ENCODE measurements at places on chromosomes 1 and 21. TPM values are rescaled to one million over a fixed set of nuclear protein-coding genes. Genes with fewer than 3 reads are reported as not detected.

DNA sequence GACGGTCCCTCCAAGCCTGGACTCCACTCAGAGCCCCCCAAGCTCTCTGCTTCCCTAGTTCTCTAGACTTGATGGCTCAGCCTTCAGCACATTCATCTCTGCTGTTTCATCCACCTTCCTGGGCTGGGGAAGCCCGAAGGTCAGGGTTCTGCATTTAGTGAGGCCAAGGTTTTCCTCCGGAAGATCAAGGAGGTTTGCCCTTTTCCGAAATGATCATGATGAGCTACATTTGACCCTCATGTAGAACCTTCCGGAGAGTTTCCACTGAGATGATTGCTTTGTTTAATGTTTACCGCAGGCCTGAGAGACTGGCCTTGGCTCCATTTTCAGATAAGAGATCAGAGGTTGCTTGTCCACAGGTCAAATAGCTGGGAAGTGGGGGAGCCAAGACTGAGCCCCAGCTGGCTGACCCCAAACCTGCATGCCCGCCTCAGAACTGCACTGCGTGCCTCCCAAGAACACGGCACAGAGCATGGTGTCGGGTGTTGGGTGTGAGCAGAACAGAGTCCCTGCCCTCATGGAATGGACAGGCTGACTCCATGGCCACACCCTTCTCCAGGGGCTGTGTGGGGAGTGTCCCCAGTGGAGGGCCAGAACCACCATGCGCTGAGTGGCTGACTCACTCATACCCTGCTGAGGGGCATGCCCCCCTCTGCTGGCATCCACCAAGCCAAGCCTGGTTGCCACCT lies 200.8 kb upstream of the TMEM51 start:
- no peaks in the 10 kb centered on the region for H3K4me1 ChIP-seq
- H3K36me3 ChIP-seq = no peaks in the 10 kb centered on the region
- no peaks in the 10 kb centered on the region for H3K27me3 ChIP-seq
- no peak overlapping the region for H3K27ac ChIP-seq
- no peak overlapping the region for H3K4me3 ChIP-seq

DNA sequence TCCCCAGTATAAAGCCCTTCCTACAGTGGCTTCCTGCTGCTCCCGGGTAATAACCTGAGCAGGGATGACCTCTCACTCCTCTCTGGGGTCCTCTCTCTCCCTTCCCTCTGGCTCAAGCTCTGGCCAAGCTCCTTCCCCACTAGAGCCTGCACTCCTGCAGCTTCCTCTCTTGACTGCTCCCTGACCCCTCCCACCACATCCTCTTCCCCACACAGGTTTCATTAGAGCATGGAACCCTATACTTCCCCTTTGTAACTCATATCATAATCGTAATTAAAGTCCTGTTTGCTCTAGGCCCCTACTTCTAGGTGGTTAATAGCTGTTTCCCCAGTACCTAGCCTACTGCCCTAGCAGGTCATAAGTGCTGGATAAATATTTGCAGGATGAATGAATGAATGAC lies 146.2 kb downstream of the C1orf21 start:
- no peaks in the 10 kb centered on the region for H3K4me1 ChIP-seq
- DNase-seq = no peak
- H3K36me3 ChIP-seq = no peaks in the 10 kb centered on the region
- no peak overlapping the region for H3K27ac ChIP-seq
- no peaks in the 10 kb centered on the region for H3K27me3 ChIP-seq

Gene OR14K1
- total RNA-seq = not detected

Gene FAM167B
- total RNA-seq = 4.8 TPM

GRCh38 chr1:47578721-47579419 lies 141.0 kb downstream of the FOXD2 start:
- H3K36me3 ChIP-seq = no peaks in the 10 kb centered on the region
- H3K4me1 ChIP-seq = peaks cover 14% of the 10 kb centered on the region
- DNase-seq = peak; percentile 50
- H3K27ac ChIP-seq = peak overlapping the region; percentile 66

DNA sequence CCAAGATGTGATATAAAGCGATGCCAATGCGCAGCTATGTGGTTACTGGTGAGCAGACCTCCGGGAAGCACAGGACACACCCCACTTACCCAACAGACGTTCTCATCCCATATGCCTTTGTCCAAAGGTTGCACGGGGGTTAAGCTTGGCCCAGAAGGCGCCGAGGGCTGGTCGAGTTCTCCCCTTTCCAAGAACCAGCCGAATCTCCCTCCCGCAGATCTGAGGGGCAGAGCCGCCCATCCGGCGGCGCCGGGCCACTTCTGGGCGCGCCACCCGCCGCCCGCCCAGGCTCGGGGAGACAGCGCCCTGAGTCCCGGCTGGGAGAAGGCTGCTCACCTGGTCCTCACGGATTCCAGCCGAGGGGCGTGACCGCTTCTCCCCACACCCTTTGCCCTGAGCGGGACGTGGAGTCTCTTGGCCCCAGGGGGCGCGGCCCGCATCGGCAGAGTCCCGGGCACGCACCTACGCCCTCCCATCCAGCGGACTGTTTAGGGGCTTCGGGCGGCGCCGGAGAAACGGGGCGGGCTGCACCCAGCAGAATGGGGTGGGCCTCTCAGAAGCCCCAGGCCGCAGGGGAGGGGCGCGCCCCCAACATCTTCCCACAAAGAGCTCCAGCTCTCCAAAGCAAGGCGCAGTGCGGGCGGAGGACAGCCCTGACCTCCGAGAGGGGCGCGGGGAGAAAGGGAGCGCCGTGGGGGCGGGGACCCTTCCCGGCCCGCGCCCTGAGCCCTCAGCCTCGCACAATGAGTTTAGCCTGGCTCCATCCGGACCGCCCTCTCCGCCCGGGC lies 615 bp downstream of the GPR161 start:
- H3K27me3 ChIP-seq = no peaks in the 10 kb centered on the region
- peak overlapping the region; percentile 63 for H3K4me3 ChIP-seq
- H3K27ac ChIP-seq = peak overlapping the region; percentile 70
- no peak for DNase-seq
- H3K4me1 ChIP-seq = peaks cover 13% of the 10 kb centered on the region
- no peaks in the 10 kb centered on the region for H3K36me3 ChIP-seq

GRCh38 chr1:97943354-97943753 lies 22.5 kb upstream of the DPYD start:
- no peak for DNase-seq
- no peak overlapping the region for H3K4me3 ChIP-seq
- H3K36me3 ChIP-seq = no peaks in the 10 kb centered on the region
- H3K4me1 ChIP-seq = no peaks in the 10 kb centered on the region

GRCh38 chr21:34158866-34159835 lies 85.8 kb downstream of the MRPS6 start:
- no peaks in the 10 kb centered on the region for H3K27me3 ChIP-seq
- no peak overlapping the region for H3K4me3 ChIP-seq
- no peaks in the 10 kb centered on the region for H3K36me3 ChIP-seq

- H3K27me3 ChIP-seq = no peaks in the 10 kb centered on the region
- no peaks in the 10 kb centered on the region for H3K36me3 ChIP-seq
- peaks cover 35% of the 10 kb centered on the region for H3K4me1 ChIP-seq
- H3K4me3 ChIP-seq = no peak overlapping the region
- peak; percentile 34 for DNase-seq
Observed at GRCh38 chr1:89519779-89520358, 4.8 kb upstream of the LRRC8B start.

Gene PKN2
- 65.9 TPM for total RNA-seq

GRCh38 chr1:109948285-109948630 lies 36.3 kb upstream of the AHCYL1 start:
- H3K36me3 ChIP-seq = no peaks in the 10 kb centered on the region
- no peak for DNase-seq
- no peak overlapping the region for H3K4me3 ChIP-seq

Gene HES4
- 56.7 TPM for total RNA-seq

Gene HMGCL
- 40.8 TPM for total RNA-seq

Gene DENND2C
- 4.5 TPM for total RNA-seq

GRCh38 chr1:115694805-115695204 lies 53.0 kb downstream of the VANGL1 start:
- H3K27me3 ChIP-seq = no peaks in the 10 kb centered on the region
- H3K36me3 ChIP-seq = no peaks in the 10 kb centered on the region
- no peak overlapping the region for H3K4me3 ChIP-seq
- H3K4me1 ChIP-seq = no peaks in the 10 kb centered on the region
- no peak for DNase-seq
- no peak overlapping the region for H3K27ac ChIP-seq

Gene CLIC6
- 11.6 TPM for total RNA-seq

- no peaks in the 10 kb centered on the region for H3K27me3 ChIP-seq
- no peaks in the 10 kb centered on the region for H3K4me1 ChIP-seq
- H3K36me3 ChIP-seq = no peaks in the 10 kb centered on the region
- H3K4me3 ChIP-seq = no peak overlapping the region
Observed at GRCh38 chr21:14361958-14362357, 21.0 kb downstream of the HSPA13 start.

DNA sequence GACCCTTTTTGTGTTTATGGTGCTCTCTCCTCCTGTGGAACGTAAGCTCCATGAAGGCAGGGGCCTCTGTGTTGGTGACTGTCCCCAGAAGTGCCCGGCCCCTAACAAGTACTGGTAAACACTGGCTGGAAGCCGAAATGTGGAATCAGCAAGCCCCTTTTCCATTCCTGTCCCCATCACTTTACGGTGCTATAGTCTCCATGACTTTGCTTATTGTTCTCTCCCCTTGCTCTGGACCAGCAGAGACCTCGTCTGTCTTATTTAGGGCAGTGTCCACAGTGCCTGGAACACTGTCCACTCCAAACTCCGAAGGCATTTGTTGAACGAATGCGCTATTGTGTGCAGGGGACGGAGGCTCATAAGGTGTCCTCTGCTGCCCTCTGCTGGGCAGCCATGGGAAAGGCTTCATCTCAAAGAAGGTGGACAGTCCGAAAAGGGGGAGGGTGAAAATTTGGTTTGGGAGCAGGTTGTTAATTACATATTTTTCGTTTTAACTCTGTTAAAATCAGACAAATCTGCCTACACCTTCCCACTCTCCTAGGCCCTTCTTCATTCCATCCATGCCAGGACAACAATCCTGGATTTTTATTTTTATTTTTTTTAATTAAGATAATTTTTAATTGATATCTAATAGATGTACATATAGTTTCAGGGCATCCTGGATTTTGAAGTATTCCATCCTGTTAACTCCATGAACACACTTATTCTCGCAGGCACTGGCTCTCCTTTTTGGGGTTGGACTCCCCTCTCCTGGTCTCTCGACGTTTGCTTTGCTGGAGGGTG lies 115.6 kb downstream of the PGBD5 start:
- no peaks in the 10 kb centered on the region for H3K27me3 ChIP-seq
- H3K4me3 ChIP-seq = no peak overlapping the region
- no peaks in the 10 kb centered on the region for H3K36me3 ChIP-seq
- H3K4me1 ChIP-seq = no peaks in the 10 kb centered on the region
- peak; percentile 64 for DNase-seq

Gene SEC16B
- total RNA-seq = 17.4 TPM

DNA sequence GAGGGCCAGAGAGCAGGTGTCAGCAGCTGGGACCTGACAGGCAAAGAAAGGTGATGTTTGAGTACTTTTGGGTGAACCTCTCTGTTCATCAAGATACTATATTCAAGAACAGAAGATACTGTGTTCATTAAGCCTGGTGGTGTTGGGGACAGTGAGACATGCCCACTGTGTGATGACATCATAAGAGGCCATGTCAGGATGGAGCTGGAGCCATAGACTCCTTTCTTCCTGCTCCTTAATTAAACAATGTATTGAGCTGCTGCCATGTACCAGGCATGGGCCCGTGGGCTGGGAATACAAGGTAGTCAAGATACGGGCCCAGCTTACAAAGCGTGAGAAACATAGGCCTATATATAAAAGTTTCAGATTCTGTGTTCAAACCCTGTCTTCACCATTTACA lies 435.4 kb downstream of the RPS6KC1 start:
- DNase-seq = no peak
- H3K27me3 ChIP-seq = no peaks in the 10 kb centered on the region
- no peak overlapping the region for H3K4me3 ChIP-seq
- no peaks in the 10 kb centered on the region for H3K4me1 ChIP-seq

- no peaks in the 10 kb centered on the region for H3K27me3 ChIP-seq
- peak overlapping the region; percentile 75 for H3K27ac ChIP-seq
- no peak for DNase-seq
Observed at GRCh38 chr1:151988405-151988923, 5.2 kb downstream of the S100A10 start.

DNA sequence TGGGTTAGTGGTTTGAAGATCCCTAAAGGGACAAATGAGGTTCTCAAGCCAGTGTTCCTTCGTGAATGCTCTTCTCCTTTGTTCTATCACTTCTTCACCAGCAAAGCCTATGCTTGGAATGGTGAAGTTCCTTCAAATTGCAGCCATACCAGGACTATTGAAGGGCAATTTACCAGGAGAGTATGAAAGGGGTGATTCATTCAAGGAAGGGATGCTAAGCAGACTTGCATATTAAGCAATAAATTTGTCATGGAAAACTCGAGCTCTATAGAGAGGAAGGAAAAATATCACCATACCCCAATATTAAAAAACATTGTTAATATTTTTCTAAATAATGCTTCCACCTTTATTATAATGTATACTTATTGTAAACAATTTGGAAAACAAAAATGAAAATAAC lies 9.3 kb upstream of the TSNAX start:
- H3K4me3 ChIP-seq = no peak overlapping the region
- no peaks in the 10 kb centered on the region for H3K4me1 ChIP-seq
- H3K27me3 ChIP-seq = no peaks in the 10 kb centered on the region
- H3K36me3 ChIP-seq = no peaks in the 10 kb centered on the region
- H3K27ac ChIP-seq = no peak overlapping the region

Gene MPL
- not detected for total RNA-seq

DNA sequence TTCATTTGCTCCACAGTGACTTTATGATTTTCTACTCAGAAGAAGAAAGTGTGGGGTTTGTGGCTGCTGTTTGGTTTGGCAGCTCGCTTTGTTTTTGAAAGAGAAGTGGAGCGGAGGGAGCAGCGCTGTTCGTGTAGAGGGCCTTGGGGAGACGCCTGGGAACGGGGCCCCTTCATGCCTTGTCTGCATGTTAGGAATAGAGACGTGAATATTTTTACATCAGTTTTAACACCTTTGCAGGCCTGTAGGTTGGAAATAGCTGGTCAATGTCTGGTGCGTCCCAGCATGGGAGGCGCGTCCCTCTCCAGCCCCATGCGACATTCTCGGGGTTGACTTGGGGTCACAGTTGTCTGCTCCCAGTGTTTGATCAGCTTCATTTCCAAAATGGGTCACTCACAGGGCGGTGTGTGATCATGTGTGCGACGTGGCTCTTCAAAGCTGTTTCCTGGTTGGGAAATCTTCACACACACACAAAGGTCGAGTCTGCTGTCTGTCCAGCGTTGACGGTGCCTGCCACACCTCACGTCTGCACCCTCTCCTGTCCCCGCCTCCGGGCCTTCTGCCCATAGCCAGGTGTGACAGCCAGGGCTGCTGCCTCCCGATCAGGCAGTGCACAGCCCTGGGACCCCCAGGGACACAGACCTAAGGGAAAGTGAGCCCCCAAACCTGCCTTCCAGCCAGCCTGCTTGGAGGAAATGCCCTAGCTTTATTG lies 149.2 kb downstream of the PSMG1 start:
- no peak for DNase-seq
- H3K27me3 ChIP-seq = no peaks in the 10 kb centered on the region

- H3K36me3 ChIP-seq = no peaks in the 10 kb centered on the region
- no peaks in the 10 kb centered on the region for H3K27me3 ChIP-seq
- DNase-seq = no peak
- H3K4me3 ChIP-seq = no peak overlapping the region
- H3K27ac ChIP-seq = no peak overlapping the region
Observed at GRCh38 chr1:85058311-85058710, 10.0 kb upstream of the MCOLN3 start.
